Umbilical cord (tissue), 2 donors: ENCODE measurements at places on chromosomes 3 and 15.

DNA sequence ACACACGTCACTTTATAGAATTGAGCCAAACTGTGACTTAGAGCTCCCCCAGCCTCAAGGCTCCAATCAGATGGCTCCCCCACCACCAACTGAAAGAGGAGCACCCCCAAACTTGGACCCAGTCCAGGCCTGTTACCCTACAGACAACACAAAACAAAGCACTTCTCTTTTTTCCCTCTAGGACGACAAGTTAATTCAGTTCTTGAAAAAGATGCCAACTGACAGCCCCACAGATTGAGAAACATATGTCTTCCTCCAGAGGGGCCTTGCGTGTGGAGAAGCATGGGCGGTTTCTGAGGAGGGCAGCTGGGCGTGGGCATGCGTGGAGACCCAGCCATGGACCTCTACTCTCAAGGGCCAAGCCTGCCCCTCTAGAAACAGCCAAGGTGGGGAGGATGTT is 229.5 kb downstream of the SHQ1 start:
- no peak for DNase-seq

- no peak for DNase-seq
These were observed 31.3 kb downstream of the LDHAL6B start for GRCh38 chr15:59237924-59238331.

DNA sequence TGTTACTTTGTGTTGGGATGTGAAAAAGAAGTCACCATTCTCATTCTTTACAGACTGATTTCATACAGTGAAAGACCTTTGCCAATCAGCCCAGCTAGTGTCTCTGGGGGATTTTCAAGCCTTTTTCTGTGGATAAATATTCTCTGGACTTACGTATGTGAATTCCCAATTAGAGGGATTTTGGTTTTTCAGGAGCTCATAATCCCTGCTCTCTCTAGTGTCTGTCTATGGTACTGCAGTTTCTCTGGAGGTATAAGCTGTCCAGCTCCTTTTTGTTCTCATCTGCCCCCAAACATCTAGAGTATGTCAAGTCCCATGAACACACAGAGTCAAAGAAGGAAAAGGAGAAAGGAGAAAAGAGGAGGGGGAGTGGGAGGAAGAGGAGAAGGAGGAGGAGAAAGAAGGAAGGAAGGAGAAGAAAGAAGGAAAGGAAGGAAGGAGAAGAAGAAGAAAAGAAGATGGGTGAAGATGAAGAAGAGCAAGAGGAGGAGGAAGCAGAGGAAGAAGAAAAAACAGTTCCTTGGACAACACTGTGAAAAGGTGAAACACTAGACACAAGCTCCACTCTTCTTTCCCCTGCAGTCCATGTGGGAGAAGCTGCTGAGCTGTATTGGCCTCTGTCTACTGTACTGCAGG is 218.6 kb downstream of the GREM1 start:
- no peak for DNase-seq

DNA sequence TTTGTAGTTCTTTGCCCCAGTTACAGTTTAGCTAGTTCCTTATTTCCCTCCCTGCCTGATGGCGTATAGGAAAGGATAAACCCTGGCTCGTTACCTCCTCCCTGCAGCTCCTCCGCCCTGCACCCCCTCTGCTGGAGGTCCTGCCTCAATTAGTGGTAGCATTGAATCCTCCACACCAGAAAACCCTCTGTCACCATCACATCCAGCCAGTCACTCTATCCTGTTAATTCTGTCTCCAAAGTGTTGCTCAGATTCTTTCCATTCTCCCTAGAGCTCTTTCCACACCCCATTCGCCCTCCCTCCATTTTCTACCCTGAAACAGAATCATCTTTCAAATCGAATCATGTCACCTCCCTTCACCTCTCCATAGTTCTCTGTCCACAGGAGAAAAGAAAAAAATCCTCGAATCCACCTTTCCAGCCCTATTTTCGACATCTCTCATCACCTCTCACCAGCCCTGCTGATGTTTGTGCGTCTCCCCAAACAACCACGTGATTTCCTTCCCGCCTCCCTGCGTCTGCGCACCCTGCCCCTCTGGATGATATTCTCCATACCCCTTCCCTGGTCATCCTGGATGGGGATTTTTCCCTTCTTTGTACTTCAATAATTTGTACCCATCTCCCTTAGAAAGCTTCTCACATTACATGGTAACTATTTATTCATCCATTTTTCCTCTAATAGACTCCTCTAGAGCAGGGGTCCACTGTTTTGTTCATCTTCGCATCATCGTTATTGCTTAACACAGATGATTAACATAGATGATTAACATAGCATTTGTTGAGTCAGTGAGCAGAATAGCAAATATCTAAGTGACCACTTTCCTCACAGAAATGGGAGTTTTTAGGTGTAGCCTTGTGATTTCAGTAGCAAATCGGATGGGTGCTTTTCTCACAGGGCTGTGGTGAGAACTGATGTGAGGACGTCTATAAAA is 37.1 kb downstream of the MAP3K13 start:
- DNase-seq = no peak

- no peak for DNase-seq
These were observed 498 bp downstream of the PDE12 start for GRCh38 chr3:57556459-57557084.

DNA sequence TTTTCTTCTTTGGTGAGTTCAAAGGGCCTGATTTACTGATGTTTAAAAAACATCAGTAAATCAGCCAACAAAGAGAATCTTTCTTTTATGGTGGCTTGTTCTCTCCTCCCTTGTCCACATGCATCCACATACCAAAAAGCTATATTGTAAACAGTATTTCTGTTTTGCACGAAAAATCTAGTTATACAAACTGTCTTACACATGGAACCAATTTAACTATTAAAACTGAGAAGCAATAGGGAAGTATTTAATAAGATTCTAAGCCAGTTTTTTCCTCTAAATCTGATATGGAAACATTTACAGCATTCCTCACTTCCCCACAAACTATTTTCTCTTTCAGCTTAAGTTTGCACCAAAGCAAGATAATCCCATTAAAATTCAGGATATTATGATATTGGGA is 110.8 kb upstream of the ICE2 start:
- no peak for DNase-seq

DNA sequence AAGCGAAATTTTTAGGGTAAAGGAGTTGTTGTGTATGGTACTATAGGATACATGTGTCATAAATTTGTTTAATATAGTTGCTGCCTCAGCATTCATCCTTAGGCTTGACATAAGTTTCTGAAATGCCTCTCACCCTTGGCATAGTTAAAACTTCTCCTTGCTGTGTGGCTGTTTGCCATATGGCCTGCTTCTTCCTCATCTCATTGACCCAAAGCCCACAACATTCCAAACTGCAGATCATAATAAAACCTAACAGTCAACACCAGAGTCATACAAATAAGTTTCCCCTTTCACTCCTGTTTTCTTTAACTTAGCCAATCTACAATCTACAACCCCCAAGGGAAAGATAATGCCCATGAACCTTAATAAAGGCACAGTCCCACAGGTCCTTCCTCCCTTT is 136.6 kb downstream of the TMCC1 start:
- peak; percentile 7 for DNase-seq

- DNase-seq = no peak
These were observed 78.8 kb upstream of the UBE2E1 start for GRCh38 chr3:23726811-23727548.
